ENCODE measurements at places on chromosomes 3 and 15.
A peak's percentile ranks its signal among the peaks of the same experiment; 100 is the strongest.

DNA sequence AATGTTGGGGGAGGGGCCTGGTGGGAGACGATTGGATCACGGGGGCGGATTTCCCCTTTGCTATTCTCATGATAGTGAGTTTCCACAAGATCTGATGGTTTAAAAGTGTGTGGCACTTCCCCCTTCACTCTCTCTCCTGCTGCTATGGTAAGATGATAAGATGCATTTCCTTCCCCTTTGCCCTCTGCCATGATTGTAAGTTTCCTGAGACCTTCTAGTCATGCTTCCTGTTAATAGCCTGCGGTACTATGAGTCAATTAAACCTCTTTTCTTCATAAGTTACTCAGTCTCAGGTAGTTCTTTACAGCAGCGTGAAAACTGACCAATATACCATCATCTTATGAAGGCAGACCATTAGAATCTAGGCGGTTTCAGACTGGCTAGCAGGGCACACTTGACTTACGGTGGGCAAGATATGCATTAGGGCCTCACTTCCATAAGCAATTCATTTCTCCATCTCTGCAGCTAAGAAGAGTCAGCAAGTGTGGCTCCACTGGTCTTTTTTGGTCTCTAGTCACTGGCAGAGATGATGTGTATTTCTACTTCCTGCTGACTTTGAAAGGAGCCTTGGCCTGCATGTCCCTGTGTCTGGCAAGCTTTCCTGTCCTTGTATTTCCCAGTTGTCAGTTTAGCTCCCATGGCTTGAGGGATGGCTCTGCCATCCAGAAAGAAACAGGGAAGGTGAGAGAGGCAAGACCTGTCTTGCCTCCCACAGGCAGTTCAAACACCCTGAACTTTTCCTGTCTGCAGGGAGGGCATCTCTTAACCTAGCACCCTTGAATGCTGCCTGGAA lies 109.0 kb upstream of the ADAMTS9 start:
- DNase-seq = no peak

- no peak for DNase-seq
These were observed 10.5 kb upstream of the PRR23E start for GRCh38 chr3:127182431-127182830.

DNA sequence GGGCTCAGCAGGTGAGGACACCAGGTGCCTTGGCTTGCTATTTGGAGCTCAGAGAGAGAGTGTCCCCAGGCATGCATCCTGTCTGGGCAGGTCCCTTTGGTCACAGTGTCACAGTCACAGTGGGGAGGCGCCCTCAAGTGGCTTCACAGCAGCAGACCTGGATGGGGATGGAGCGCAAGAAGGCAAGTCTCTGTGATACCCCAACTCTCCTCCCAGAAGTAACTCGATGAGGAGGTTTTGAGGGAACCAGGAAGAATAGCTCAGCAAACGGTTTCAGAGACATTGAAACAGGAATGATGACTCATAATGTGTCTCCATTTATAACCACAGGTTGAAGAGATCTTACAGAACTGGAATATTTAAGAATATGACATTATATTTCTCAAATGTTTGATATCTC lies 66.5 kb upstream of the SH3GL3 start:
- DNase-seq = no peak

DNA sequence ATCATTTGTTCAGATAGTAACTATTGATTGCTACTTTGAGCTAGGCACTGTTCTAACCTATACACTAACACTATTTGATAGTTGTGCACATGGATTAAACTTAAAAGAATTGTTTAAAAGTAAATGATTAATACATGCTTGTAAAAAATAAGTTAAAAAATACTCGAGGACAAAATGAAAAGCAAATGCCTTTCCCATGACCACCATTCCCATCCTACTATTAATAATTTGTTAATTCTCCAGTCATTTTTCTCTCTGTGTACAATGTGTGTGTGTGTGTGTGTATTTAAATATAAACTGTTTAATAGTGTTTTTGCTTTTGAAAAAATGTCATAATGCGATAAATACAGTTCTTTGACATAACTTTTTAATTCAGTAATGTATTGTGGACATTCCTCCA lies 78.7 kb upstream of the KCNMB2 start:
- DNase-seq = no peak

DNA sequence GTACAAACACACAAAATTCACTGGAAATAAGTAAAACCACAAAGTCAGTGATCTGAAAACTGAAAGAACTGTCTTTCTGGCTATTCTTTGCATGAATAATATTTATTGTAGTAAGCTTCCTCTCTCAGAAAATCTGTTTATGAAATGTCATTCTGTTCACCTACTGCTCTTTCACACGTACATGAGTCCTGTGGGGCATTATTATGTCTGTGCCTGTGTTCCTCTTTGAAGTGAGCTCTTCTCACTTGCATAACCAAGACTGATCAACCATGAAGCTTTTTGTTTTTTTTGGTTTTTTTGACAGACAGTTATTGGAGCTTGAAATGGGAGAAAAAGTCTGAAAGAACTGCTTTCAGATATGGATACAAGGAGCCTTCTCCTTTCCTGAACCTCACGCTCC lies 195.8 kb downstream of the PLCH1 start:
- no peak for DNase-seq

GRCh38 chr3:66432767-66433521 lies 67.9 kb downstream of the LRIG1 start:
- no peak for DNase-seq

DNA sequence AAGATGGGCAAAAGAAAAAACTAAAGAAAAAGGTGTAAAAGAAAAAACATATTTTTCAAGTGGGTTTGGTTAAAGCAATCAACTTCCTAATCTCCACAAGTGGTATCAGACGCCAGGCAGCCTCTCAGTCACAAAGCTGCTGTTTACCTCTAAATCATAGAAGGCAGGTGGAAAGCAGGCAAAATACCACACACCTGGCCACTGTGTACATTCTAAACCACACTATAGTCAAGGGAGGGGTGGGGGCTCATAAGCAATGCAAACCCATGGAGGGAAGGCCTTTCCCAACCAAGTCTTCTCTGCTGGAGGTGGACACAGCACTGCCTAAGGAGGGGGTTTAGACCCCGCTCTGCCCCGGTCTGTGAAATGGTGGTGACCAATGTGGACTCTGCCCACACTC lies 50.4 kb downstream of the MCF2L2 start:
- DNase-seq = peak; percentile 85

- DNase-seq = no peak
These were observed 13.1 kb downstream of the ZBTB47 start for GRCh38 chr3:42666577-42666998.

DNA sequence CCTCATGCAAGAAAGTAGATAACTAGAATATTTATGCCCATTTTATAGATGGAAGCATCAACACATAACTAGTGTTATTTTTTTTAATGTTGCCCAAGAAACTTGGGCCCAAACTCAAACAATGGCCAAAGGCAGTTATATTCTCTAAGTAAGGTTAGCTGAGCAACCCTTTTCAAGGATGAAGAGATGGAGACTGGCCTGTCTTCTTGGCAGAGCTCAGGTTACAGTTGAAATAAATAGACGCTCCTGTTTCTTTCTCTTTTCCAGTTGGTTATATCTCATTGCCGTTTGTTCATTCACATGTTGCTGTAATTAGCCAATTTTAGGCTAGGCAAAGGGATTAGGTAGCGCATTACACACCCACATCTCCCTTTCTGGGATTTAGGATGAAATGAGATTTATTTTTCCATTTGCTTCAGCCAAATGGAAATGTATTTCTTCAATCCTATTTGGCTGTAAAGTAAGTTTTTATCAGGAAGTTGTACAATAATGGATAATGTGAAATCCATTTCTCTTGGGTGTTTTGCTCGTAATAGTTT lies 93.2 kb downstream of the CMSS1 start:
- no peak for DNase-seq

DNA sequence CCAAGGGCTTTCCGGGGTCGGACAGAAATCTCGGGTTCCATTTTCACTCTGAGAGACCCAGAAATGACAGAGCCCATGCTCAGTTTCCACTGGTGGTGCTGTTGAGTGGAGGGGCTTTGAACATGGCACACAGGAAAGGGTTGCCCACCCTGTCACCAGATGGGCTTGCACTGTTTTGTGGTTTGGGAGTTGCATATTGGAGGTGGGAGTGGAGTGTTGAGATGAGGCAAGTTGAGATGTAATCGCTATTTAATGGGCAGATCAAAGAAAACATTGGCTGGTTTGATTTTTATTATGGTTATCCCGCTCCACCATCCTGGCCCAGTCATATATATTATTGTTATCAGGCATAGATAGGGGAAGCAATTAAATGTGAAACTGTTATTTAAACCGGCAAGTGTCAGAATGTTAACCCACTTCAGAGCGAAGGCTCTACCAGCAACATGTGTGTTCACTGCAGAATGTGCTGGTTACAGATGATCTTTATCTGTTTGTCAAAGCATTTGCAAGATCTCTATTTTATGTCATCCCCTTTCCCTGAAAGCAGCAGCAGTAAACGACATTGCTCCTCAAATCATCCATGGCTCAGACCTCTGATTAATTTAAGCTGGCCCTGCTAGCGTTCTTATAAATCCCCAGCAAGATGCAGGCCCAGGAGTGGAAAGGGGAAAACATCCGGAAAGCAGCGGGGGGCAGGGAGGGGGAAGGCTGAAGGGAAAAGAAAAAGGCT lies 58.3 kb upstream of the TSEN2 start:
- DNase-seq = no peak

DNA sequence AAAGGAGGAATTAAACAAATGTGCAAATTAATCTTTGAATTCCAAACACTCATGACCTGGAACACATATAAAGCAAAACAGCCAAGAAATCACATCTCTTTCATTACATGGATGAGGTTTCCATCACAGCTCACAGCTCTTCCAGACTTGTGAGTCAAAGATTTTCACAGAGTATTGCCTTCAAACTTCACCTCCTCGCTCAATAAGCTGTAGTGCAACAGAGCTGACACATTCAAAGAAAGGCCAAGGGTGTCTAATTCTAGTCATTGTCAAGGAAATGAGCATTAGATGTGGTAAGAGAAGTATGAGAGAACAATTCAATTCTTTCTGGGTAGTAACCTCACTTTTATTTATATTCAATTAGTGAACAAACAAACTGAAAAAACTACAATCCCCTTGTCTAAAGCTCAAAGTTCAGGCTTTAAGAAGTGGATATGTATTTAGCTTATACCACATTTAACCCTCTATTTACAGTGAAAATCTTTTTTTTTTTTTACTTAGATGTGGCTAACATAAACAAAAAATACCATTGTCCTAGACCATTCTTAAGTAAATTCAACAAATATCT lies 11.9 kb downstream of the WDR72 start:
- DNase-seq = no peak

- no peak for DNase-seq
These were observed 213.1 kb upstream of the TSC22D2 start for GRCh38 chr3:150194957-150195356.

DNA sequence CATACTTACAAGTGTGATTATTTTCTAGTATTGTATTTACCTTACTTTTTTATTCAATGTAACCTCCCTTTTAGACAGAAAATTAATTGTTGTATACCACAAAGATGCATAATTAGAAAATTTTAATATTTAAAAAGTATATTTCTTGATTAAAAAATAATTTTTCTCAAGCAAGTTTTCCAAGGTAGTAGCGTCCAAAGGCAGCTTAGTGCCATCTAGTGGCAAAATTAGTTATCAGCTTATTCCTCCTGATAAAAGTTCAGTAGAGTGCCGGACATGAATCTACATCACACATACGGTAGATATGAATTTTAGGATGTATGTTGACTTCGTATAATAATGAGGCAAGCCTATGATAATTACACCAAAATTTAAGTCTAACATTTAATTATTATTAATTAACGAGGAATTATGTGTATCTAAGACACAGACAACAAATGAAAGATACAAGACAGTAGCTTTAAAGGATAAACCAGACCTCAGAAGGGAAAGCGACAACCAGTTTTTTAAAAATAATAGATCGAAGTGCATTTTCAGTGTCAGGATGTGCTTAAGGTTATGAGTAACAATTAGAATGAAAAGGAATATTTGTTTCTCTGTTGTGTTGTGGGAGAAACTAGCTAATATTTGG lies 405.9 kb downstream of the ROBO1 start:
- no peak for DNase-seq

- DNase-seq = no peak
These were observed 45.0 kb downstream of the USP13 start for GRCh38 chr3:179697736-179698332.

DNA sequence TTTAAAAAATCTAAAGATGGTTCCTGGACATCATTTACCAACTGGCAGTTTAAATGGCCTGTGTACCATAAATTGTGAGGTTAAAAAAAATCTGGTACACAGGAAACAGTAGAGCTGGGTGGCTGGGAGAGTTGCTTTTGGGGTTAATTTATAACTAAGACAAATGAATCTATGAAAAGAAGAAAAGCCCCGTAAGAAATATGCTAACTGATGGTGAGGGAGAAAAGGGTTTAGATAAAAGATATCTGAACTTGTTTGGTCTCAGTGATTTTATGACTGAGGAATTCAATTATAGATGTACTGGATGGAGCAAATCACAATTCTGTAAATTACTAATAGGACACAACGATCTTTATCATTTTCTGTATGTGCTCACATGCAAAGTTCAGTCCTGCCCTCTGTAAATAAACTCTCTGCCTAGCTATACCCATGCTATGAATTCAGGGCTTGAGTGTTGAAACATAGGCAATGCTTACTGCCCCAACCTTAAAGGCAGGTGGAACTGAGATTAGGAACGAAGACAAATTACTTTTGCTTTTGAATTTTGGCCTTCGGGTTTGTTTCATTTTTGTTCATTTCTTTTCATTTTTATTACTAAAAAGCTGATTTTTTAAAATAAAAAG lies 28.0 kb downstream of the PPARG start:
- no peak for DNase-seq

- DNase-seq = no peak
These were observed 15.5 kb downstream of the SLC25A26 start for GRCh38 chr3:66236281-66236680.

- DNase-seq = no peak
These were observed 56.7 kb upstream of the MCF2L2 start for GRCh38 chr3:183485093-183485492.

DNA sequence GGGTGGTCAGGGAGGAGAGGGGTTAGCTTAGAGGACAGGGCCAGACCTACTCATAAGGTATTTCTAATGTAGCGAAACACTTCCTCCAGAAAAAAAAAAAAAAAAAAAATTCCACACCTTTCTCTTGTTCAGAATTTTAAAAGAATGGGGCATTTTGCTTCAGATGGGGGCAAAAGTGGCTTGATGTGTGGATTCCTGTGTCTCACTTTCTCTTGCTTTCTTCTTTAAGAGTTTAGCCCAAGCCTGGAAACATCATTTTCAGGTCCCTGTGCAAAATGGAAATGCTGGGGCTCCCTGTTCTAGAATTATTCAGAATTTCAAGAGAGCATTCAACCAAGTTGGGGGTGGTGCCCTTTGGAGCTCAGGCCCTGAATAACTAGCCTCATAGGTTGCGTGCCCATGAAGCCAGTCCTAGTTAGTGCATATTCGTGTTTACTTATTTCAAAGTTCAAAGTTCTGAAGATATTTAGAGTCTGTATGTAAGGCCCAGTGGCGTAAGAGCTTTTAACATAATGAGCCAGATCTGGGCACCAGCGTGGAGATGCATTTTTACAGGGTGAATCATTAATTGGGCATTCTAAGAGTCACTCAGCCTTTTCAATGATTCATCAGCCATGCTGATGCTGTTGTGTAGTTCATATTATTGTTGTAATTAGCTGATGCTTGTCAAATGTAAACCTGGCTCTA lies 104.5 kb downstream of the RPLP1 start:
- no peak for DNase-seq

- no peak for DNase-seq
These were observed 281.9 kb upstream of the ONECUT1 start for GRCh38 chr15:53072077-53072476.

GRCh38 chr15:90338532-90338931 lies 13.6 kb upstream of the ZNF774 start:
- no peak for DNase-seq
